ENCODE measurements at places on chromosomes 4 and X.

- no peak for DNase-seq
Observed at GRCh38 chr4:155569960-155570515, 96.6 kb upstream of the GUCY1A1 start.

GRCh38 chr4:185165605-185166063 is 22.6 kb downstream of the SLC25A4 start:
- DNase-seq, result peak; percentile 61

- DNase-seq, result no peak
Observed at GRCh38 chr4:46992338-46992737, 1.0 kb downstream of the GABRA4 start.

DNA sequence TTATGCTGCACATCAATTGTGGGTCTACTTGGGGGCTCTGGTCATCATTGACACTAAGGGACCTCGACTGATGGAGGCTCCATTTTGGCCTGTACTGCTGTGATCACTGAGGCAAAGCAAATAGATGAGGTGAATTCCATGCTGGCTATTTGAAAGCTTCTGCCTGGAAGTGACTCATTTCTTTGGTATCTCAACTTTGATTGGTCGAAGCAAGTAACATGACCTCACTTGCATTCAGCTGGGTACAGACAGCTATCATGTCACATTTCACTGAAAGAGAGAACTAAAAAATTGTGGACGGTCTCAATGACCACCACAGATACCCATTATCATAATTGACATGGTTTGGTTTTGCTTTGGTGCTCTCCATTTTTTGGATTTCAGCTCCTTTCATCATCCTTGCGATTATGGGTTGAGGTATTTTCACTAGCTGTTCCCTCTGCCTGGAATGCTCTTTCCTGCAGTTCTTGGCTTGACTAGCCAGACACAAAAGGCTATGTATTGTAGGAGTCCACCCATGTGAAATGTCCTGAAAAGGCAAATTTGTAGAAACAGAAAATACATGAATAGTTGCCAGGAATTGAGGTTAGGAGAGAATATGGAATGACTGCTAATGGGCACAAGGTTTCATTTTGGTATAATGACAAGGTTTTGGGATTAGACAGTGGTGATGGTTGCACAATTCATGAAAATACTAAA is 369.2 kb upstream of the LCORL start:
- no peak for DNase-seq

DNA sequence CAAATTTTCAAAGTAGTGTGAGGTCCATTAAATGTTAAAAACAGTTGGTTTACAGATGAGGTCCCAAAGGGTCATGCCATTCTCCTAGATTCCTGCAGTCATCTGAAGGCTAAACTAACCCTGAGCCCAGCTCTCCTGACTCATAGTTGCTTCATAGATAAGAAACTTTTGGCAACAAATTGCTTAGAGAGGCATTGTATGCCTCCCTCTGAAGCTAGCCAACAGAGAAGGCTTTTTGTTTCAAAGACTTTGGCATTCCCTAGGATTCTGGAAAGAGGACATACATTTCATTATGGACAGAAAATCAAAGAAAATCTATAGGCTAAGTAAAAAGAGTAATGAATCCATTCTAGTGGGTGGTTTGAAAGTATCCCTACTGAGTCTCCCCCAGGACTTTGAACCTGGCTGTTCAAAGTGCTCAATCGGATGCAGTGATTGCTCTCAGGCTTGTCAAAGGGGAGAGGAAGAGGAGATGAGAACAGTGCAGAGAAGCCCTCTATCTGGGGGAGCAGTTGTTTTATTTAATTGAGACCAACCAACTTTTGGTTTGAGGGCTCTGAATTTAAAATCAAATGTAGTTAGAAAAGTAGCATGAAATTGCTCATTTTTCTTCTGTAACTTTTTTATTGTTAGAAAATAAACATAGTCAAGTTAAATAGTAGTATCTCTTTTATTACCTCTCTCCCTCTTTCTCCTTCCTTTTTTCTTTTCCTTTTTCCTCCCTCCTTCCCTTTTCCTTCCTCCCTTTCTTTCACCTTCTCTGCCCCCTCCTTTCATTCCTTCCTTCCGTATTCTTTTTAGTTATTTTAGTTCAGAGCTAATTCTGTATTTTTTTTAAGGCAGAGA is 72.3 kb upstream of the ZNF518B start:
- DNase-seq, result no peak

- peak; percentile 48 for DNase-seq
Observed at GRCh38 chrX:130330706-130331105, 9.0 kb upstream of the SLC25A14 start.

GRCh38 chr4:128525387-128525786 is 237.8 kb upstream of the PGRMC2 start:
- DNase-seq, result no peak

DNA sequence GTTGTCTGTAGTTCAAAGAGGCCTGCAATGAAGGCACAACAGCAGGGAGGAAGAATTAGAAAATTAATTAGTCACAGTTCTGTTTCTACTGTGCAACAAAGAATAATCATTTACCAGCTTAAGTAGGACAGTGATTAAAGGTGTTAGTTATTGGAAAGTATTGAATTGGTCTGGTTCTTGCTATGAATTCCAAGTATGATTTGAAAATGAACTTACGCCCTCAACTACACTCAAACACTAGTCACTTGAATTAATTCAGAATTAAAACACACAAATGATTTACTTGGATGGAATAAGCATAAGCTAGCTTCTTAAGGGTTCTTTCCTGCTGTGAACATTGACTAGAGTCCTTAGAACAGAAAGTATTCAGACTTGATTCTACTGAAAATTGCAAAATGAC is 69.9 kb upstream of the EXOC1L start:
- no peak for DNase-seq

GRCh38 chrX:132488180-132488705 is 595 bp downstream of the MBNL3 start:
- DNase-seq, result peak; percentile 43

GRCh38 chrX:110671068-110671803 is 124.4 kb downstream of the CHRDL1 start:
- no peak for DNase-seq

DNA sequence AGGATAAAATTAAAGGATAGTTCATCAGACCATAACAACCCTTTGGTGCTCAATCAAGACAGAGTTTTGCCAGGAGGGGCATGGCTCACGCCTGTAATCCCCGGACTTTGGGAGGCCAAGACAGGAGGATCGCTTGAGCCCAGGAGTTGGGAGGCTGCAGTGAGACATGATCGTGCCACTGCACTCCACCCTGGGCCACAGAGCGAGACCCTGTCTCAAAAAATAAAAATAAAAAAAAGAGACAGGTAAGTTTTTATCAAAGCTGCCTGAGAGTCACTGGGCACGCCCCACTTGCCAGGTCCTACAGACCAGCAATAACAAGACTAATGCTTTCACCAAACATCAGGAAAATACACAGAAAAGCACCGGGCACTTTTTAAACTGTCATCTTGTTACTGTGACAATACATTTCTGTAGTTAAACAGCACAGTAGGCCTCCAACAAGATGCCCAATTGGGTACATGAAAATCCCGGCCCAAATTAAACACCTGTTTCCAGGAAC is 765 bp downstream of the CFAP97 start:
- no peak for DNase-seq

GRCh38 chrX:78105944-78106650 is 2.0 kb downstream of the PGK1 start:
- peak; percentile 58 for DNase-seq

DNA sequence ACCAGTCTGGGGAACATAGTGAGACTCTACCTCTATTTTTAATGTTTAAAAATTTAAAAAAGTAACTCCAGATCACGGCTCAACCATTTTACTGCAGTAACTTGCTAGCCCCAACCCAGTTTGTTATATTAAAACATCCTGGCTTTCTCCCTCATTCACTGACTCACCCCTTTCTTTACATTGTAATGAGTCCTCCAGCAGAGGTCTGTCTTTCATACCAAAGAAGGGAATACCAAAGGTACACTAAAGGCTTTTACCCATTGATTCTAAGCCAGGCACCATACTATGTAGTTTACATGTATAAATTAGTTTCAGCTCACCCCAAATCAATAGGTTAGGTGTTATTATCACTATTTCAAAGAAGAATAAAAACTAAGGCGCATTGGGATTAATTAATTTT is 286.9 kb downstream of the PACRGL start:
- DNase-seq, result no peak

DNA sequence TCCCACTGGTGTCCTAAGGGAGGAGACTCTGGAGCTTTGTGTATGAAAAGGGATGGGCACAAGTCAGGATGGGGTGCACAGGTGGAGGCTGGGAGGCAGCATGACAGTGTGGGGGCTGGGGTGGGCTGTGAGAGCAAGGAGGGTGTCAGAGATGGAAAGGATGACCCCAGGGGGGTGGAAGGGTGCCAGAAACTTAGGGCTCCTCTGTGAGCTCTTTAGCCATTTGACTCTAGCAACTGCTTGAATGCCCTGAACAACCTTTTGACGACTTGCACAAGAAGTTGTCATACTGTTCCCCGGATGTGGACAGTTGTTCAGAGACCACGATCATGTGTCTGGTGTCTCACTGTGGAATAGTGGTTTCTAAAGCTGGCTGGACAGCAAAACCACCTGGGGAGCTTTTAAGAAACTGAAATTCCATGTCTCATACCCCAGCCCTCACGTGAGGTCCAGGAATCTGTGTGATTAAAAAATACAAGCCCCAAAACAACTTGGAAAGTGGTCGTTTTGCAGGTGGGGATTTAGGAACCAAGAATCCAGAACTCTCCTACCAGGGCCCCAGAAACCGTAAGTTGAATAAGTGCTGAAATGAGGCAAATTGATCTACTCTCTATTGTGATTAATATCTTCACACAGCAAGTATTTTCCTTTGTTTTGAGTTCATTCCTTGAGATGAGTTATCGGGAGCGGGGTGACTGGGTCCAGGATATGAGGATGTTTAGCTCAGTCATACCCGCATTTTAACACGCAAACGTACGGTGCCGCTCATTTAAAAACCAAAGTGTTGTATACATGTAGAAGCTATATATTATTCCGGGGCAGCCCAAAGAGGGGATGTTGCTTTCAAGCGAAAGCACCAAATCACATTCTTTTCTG is 3.4 kb downstream of the RHOH start:
- DNase-seq, result peak; percentile 82

- no peak for DNase-seq
Observed at GRCh38 chrX:50814701-50815100, 707 bp upstream of the SHROOM4 start.

DNA sequence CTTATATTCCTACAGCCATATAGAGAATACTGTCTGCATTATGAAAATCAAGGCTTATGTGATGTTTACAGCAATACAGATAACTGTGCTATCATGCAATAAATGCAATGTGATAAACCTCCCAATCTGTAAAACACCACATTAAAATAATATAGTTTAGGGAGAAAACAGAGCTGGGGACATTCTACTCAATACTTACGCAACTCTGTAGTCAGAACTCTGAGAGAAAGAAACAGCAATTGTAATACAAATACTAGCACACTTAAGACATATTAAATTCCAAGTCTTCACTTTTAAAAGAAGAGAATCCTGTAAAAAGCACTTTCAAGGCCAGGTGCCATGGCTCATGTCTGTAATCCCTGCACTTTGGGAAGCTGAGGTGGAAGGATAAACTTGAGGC is 61.4 kb downstream of the ANKRD17 start:
- no peak for DNase-seq

GRCh38 chr4:8694651-8695151 is 102.1 kb downstream of the CPZ start:
- DNase-seq, result no peak

- no peak for DNase-seq
Observed at GRCh38 chr4:30903502-30904214, 183.5 kb downstream of the PCDH7 start.

- DNase-seq, result no peak
Observed at GRCh38 chrX:150477371-150477770, 91.0 kb upstream of the MTM1 start.

GRCh38 chrX:11998944-11999343 is 139.3 kb upstream of the FRMPD4 start:
- no peak for DNase-seq

All from CD4-positive, alpha-beta T cell treated with Interleukin-10 for 1 hour (primary cell).